ENCODE measurements at places on chromosomes 2 and 18.

DNA sequence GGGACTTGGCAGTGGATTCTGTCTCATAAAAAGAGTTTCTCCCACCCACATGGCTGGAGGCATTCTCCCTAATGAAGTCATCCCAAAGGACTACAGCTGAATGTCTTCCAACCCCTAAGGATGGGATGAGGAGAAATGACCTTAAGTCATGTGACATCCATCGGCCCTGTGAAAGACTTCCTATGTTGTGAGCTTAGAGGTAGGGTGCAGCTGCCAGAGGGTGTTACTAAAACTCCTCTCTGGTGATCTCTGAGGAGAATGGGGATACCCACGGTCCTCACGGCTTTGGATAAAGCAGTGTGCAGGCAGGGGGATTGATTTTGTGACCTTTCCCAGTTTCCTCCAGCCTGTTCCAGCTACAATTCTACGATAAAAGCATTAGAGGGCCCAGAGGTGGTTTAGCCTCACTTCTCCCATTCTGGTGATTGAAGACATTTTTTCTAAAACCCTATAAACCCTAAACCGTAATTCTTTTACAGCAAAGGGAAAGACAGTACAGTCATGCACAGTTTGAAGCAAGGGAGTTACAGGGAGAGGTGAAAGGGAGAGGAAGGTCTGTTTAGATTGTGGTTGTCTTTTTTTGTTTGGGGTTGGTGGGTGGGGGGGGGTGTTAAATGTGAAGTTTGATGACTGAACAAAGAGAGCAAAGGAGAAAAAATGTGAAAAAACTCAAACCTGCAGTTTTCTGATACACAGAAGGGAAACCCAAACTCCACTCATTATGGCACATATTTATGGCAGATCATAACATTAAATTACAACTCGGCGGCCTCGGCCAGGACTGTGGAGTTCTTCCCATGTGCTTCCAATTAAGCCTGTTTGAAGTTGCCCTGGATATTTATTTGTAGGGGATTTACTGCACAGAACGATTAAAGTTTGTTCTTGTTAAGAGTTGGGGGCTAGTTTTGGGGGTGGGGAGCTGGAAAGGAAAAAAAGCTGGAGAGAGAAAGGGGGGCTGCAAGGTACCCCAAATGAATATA, 26.6 kb upstream of the SLC14A2 start:
- DNase-seq, result no peak

DNA sequence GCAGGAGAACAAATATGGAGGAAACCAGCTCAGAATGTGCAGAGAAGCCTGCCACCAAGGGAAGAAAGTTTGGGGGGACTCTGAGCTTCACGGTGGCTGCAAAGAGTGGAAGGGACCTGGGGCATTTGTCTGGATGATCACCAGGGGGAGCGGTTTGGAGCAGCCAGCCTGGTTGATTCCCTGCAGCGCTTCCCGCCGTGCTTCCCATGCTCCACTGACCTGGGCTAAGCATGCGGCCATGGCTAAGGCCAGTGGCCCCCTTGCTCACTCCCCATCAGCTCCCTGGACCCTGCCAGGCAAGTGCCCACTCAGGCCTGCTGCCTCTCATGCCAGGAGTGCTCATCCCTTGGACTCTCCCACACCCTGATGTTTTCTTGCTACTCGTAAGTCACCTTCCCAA, 27.0 kb downstream of the NTSR2 start:
- no peak for DNase-seq

- no peak for DNase-seq
Measured at GRCh38 chr2:48607307-48608014, 10.2 kb upstream of the GTF2A1L start.

DNA sequence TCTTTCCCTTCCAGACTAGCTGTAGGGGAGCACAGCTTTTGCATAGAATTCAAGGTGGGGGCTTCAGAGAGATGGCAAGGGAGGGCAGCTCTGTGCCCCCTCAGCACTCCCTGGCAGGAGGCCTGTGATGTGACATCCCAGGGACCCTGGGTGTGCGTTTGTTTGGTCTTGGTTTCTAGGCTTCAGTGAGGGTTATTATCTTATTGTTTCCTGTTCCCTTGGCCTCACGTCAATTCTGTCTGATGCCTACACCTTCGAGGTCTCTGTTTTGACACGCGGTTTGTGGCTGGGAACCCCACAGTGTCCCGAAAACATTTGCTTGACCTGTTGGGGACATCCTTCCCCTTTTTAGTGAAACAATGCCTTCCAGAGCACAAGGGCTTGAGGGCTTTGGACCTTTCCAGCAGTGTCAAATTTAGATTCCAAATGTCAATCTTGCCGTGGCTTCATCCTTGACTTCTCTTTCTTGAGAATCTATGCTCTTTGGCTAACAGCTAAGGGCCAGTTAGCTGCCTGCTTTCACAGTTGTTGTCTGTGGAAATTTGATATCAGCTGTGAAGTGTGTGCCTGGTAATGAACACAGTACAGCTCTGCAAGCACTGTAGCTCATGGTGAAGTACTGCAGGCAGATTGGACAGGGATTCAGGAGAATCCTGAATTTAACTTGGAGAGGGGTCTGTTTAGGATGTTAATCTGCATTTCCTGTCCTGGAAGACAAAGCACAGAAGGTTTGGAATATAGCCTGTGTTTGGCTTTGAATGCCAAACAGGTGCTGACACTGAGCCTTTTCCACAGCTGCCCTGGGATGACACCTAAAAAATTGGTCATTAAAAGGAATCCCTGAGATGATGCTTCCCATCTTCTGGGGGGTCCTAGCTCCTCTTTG, 108.2 kb upstream of the CXCR4 start:
- peak; percentile 40 for DNase-seq

GRCh38 chr2:73895473-73895872, 2.7 kb downstream of the ACTG2 start:
- DNase-seq, result no peak

Measured in stimulated activated CD8-positive, alpha-beta memory T cell treated with anti-CD3 and anti-CD28 coated beads, Interleukin-7, amount 100 ng/mL, for 4 hours (primary cell).